ENCODE measurements at places on chromosomes 6 and 20.

- DNase-seq: no peak
These were observed 92.1 kb downstream of the FOXC1 start for GRCh38 chr6:1701668-1702353.

DNA sequence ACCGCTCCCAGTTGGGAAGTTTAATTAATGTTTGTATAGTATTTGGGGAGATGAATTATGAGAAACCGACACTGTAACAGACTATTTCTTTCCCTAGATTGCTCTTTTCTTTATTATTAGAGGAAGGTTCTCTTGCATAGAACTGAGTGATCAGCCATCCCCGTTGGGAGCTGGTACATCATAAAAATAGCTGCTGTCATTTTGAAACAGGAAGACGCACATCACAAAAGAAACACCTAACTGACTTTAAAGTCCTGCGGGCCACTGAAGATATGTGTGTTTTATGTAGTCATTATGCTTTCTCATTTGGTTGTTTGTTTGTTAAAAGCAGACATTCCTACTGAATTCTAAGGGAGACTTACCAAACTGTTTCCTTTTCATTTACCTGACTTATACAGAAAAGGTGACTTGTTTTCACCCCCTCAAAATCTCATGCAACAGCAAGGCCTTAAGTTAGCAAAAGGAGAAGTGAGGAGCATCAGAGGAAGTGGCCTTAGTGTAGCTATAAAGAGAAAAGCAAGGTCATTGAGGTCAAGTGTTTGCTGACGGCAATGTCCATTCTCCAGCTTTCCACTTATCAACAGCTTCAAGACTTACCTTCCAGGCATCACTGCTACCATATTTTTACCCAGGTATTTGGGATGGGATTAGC is 91.0 kb downstream of the PKHD1 start:
- DNase-seq: no peak

DNA sequence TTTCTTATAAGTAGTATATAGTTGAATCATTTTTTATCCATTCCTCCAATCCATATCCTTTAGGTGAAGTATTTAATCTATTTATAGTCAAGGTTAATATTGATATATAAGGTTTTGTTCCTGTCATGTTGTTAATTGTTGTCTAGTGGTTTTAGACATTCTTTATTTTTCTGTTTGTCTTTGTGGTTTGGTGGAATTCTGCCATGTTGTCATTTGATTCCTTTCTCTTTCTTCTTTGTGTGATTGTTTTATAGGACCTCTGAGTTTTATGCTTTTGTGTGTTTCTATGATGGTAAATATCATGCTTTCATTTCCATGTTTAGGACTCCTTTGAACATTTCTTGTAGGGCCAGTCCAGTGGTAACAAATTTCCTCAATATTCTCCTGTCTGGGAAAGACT is 450.3 kb upstream of the BTBD3 start:
- no peak for DNase-seq

- no peak for DNase-seq
These were observed 22.8 kb upstream of the MBOAT1 start for GRCh38 chr6:20235041-20235440.

DNA sequence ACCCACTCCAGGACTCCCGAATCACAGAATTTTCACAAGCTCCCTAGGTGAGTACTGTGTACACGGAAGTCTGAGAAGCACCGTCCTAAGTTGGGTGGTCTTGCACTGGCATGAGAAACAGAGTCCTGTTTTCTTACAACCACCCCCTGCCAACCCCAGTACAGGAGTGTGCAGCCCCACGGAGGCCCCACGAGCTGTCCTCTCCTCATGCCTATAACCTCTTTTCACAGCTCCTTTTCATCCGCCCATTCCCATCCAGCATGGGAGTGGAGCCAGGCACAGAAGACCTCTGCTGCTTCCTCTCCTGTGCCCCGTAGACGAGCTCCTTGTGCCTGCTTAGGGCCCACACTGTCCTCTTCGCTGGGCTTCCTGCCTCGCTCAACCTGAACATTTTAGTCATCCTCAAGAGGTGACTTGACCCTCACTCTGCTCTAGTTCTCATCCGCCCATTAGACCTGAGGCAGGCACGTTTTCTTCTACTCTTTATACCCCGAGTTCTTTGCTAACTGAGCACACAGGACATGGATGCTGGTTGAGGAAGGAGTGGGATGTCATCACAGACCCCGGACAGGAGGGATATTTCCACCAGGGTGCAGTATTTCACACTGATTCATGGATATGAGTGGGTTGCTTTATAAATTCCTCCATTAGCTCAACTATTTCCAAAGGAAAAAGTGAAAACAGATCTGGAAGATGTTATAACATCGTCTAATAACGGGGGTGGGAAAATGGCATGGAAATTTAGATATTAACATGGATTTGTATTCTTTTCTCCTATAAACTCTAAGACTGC is 160.5 kb downstream of the TTLL2 start:
- DNase-seq: no peak

- DNase-seq: no peak
These were observed 121.4 kb downstream of the ZMYND8 start for GRCh38 chr20:47235111-47235510.

GRCh38 chr20:43955750-43956191 is 41.1 kb downstream of the TOX2 start:
- DNase-seq: no peak

- DNase-seq: no peak
These were observed 298.4 kb downstream of the UTRN start for GRCh38 chr6:144583614-144583954.

GRCh38 chr20:63072991-63073737 is 66.4 kb upstream of the BHLHE23 start:
- DNase-seq: no peak

DNA sequence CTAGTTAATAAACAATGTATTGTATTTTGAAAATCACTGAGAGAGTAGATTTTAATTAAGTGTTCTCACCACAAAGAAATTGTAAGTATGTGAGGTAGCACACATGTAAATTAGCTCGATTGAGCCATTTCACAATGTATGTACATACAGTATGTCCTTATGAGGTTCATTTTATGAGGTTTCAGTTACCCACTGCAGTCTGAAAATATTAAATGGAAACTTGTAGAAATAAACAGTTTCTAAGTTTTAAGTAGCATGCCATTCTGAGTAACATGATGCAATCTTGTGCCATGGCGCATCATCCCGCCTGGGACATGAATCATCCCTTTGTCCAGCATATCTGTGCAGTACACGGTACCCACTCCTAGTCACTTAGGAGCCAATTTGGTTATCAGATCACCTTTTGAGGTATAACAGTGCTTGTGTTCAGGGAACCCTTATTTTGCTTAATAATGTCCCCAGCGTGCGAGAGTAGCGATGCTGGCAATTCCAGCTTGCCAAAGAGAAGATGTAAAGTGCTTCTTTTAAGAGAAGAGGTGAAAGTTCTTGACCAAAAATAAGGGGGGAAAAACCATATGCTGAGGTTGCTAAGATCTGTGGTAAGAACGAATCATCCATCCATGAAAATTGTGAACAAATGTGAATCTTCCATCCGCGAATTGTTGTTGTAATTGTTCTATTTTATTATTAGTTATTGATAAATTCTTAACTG is 64.7 kb downstream of the KCNS1 start:
- DNase-seq: no peak

GRCh38 chr20:35616465-35617396 is 1.1 kb downstream of the SPAG4 start:
- peak; percentile 99 for DNase-seq

- peak; percentile 75 for DNase-seq
These were observed 97.8 kb downstream of the ANKS1A start for GRCh38 chr6:34986845-34987246.

GRCh38 chr6:38262609-38263008 is 377.1 kb downstream of the BTBD9 start:
- DNase-seq: no peak

DNA sequence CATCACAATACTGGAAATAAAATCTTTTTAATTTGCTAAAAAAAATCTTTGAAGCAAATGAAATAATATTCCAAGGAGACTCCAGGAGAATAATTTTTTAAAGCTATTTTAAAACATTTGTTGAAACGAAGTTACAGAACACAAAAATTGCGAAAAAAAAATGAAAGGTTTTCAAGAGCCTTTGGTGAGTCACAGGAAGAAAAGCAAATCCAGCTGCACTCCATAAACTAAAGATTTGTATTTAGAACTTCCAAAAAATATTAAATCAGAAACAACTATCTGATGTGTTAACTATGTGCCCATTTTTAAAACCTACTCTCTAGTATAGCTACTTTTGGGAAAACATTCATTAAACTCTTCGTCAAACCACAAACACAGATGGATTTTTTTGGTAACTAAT is 23.6 kb downstream of the PDSS2 start:
- DNase-seq: no peak

GRCh38 chr6:125094563-125094962 is 59.0 kb upstream of the TPD52L1 start:
- DNase-seq: no peak

DNA sequence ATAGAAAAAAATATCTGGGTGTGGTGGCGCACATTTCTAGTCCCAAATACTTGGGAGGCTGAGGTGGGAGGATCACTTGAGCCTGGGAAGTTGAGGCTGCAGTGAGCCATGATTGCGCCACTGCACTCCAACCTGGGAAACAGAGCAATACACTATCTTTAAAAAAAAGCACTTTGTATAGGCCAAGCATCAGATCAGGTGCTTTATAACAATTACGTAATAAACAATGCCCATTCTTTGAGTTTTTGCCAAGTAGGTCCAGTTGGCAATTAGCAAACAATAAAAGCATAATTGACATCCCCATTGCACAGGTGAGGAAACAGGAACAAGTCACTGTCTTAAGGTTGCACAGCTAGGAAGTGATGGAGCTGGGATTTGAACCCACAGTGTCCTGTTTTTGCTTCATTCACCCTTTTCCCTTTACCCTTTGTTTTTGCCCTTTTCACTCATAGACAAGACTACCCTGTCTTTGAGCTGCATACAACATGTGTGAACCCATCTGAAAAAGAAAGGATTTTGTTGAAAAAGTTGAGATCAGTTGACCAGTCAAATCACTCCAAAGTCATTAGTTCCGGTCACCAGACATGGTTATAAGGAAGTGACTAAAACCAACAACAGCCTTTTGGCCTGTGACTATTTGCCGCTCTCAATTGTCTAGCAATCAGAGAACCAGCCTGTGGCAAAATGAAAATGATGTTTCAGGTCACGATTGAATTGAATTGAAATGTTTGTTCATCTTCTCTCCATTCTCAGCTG is 303.6 kb downstream of the TFAP2C start:
- DNase-seq: no peak

DNA sequence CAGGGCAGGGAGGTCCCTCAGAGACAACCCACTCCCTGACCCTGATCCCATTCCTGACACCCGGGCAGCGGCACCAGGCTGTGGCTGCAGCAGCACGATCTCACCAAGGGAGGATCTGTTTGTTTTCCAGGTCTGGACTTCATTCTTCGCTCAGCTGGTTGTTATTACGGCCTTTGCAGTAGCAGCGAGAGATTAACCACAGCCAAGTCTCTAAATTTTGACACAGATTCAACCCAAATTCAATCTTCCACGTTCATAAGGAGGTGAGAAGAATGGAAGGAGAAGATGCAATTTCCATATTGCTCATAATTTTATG is 91.1 kb upstream of the THBS2 start:
- no peak for DNase-seq

Data from Jurkat, Clone E6-1 (cell line).